ENCODE measurements at places on chromosomes 7 and 10.

DNA sequence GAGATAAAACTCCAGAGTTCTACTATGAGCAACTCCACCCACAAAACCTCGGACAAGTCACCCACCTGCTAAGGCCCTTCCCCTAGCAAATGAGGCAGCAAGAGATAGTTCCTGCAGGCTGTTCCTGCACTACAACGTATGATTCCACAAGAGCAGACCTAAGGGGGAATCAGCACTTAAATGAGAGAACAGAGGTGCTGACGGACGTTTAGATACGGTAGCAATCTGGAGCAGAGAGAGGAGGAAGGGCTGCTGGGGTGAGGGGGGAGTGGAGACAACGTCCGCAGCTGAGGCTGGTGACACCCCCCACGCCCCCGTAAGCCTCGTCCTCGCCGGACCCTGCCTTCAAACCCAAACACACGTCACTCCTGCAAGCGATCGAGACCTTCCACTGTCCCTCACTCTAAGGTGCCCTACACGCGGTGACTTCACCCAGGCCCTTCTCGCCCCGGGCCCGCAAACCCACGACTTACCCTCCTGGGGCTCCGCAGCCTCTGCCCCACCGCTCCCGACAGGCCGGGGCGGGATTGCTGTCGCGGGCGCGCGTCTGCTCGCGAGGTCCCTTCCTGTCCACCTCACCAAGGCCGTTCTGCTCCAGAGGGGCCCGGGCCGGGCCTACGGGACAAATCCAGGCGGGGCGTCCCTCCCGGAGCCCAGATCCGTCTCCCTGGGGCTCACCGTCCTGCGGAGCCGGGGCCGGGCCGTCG, 635 bp downstream of the ZNF12 start:
- DNase-seq: peak; percentile 42

DNA sequence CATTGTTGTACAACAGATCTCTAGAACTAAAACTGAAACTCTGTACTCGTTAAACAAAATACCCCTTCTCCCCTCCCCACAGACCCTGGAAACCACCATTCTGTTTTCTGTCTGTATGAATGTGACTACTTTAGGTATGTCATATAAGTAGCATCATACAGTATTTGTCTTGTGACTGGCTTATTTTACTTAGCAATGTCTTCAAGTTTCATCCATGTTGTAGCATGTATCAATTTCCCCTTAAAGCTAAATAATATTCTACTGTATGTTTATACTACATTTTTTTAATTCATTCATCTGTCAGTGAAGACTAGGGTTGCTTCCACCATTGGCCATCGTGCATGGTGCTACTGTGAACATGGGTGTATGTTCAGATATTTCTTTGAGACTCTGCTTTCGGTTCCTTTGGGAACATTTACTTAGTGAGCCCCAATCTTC, 71.2 kb upstream of the RPA3 start:
- peak; percentile 4 for DNase-seq

GRCh38 chr10:34704526-34705184, 110.4 kb downstream of the PARD3 start:
- no peak for DNase-seq

GRCh38 chr10:114541081-114541796, 116.8 kb downstream of the ABLIM1 start:
- peak; percentile 83 for DNase-seq

DNA sequence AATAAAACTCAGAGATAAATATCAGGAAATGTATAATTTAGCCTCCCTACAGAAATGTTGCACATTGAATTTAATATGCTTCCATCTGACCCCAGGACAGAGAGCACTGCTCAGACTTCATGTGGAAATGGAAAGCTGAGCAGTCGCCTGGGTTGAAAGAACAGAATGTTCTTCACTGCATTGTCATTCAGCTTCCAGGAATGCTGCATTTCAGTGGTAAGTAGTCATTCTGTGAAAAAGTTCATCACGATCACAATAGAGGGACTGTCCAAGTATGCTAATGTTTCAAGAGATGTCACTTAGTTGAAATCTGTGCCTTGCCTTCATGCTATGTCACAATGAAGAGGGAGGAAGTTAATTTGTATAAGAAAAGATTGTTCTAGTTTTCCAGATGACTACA, 147.3 kb downstream of the NRCAM start:
- DNase-seq: no peak

DNA sequence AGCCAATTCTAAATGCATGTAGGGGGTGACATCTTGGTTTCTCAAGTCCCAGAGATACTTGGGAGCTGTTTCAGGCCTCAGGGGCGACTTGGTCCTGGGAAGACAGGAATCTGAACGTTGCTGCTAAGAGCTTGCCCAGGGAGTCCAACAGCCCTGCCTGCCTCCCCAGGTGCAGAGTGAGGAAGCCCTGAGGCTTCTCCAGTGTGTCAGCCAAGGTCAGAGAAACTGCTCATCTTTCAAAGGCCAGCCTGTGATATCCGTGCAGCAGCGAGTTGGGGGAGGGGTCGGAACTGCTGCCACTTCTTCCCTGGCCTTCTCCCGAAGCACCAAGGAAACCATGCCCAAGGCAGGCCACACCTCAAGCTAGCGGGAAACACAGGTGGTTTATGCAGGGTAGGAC, 9.7 kb downstream of the GDF2 start:
- no peak for DNase-seq

DNA sequence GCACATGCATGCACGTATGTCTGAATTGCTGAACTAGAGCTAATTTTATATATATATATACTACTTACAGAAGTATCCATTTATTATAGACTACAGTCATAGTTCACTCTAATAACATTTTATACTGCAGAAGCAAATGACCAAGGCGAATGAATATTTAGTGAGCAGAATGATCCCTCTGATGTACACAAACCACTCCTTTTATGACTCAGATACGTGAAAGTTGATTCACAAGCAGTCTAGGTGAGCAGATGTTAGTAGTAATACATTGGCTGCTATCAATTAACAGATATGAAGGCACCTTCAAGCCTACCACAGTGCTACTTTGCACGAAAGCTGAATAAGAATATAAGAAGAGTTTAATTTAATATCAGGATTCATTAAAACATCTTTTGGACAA, 10.4 kb downstream of the GPAM start:
- no peak for DNase-seq

DNA sequence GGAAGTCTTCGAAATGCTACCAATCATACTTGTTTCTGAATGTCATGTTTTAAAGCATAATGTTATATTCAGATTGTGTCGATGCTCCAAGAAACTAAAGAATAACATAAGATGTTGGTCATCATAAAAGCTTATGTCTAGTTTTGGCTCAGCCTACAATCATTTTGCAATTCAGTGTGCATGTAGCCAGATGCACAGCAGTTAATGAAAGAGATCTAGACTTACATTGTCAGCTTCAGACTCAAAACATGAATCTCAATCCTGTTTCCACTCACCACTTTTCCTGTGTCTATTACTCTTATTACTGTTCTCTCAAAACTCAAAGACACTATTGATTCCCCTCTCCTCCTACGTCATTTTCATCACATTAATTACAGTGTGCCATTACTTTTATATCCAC, 21.4 kb downstream of the TMEM196 start:
- DNase-seq: no peak

GRCh38 chr7:158829021-158829341, 328 bp downstream of the ESYT2 start:
- peak; percentile 82 for DNase-seq

GRCh38 chr10:413662-414071, 275.8 kb downstream of the DIP2C start:
- no peak for DNase-seq

DNA sequence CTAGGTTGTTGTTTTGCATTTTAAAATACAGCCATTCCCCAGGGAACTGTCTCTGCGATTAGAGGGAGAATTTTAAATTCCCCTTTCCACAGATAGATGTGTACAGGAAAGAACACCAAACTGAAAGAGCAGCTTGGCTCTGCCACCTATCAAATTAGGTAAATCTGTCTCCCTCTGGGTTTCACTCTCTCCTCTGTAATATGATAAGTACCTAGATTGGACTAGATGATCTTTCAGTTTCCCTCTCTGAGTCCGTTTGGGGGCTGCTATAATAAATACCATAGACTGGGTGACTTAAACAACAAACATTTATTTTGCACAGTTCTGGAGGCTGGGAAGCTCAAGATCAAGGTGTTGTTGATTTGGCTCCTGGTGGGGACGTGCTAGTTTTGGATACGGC, 186.0 kb downstream of the KIF20B start:
- no peak for DNase-seq

DNA sequence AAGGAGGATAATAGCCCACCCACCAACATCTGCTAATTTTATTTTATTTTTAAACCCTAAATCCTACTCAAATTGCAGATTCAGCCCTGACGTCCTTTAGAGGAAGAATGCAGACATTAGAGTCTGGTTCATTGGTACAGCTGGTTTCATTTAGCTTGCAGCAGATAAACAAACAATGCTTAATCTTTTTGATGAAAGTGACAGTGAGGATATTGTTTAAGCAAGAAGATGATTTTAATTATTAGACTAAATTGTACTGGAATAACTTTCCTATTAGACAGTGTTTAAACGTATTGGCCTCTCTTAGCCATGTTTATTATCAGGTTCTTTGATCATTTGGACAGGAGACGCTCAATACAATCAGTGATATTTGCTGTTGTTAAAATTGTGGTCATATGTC, 164.8 kb downstream of the CDK14 start:
- DNase-seq: no peak

DNA sequence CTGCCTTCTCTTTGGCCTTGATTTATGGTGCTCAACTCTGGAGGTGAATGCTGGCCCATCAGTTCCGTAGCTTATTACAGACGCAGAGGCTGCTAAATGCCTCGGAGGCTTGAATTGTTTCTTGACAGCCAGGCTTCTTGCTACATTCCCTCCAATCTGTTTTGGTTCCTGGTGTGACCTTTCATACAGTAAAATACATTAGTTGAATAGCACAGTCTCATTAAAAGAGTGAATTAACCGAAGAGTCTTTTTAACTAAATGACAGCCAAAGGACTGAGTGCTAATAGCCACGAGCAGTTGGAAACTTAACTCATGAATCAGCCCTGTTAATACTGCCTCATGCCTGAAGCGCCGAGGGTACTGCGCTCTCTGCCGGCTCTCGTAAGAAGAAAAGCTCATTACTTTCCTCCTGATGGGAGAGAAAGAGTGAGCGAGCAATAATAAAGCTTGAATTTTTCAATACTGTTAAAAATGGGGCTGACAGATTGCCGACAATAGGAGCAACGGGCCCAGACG, 236.4 kb upstream of the GPR26 start:
- DNase-seq: no peak

- no peak for DNase-seq
Observed at GRCh38 chr7:45181991-45182855, 24.6 kb downstream of the RAMP3 start.

- no peak for DNase-seq
Observed at GRCh38 chr7:42485301-42485766, 248.3 kb upstream of the GLI3 start.

DNA sequence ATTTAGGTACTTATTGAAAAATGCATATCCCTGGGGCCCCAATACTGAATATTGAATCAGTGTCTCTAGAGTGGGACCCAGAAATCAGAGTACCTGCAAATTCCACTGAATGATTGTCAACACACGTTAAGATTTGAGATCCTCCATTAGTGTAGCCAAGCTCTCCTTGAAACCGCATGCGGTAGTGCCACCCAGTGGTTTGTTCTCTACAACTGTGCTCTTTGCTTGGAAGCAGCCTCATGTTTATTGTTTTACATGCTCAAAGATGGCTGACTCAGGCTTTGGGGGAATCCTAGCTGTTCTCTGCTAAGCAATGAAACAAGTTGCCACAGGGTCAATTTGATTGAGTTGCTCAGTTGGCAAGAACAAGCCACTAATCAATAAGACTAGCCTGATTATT, 340.2 kb upstream of the CELF2 start:
- peak; percentile 51 for DNase-seq

DNA sequence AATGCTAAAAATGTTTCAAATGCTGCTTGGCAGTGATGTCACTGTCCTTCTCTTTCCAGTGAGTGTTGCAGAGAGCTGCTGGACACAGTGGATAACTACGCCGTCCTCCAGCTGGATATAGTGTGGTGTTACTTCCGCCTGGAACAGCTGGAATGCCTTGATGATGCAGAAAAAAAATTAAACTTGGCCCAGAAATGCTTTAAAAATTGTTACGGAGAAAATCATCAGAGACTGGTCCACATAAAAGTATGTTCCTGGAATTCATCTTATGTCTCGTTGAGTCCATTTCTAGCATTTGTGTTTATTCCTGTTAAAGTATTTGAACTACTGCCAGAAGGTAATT, 25.2 kb downstream of the NUB1 start:
- no peak for DNase-seq

DNA sequence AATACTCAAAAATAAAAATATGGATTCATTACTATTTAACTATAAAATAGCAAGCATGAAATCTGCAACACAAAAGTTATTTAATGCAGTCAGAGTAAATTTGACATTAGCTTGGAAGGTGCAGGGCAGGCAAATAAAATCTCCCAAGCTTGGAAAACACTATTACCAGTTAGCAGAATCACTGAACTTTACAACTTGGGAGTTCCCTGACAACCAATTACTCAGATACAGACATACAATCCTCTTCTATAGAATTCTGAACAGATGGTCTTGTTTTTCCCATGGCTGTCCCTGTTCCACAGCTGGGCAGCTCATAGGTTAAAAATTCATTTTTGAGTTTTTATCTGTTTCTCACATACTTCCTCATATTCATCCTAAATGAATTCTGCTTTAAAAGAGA, 1002.6 kb downstream of the SORCS3 start:
- no peak for DNase-seq

DNA sequence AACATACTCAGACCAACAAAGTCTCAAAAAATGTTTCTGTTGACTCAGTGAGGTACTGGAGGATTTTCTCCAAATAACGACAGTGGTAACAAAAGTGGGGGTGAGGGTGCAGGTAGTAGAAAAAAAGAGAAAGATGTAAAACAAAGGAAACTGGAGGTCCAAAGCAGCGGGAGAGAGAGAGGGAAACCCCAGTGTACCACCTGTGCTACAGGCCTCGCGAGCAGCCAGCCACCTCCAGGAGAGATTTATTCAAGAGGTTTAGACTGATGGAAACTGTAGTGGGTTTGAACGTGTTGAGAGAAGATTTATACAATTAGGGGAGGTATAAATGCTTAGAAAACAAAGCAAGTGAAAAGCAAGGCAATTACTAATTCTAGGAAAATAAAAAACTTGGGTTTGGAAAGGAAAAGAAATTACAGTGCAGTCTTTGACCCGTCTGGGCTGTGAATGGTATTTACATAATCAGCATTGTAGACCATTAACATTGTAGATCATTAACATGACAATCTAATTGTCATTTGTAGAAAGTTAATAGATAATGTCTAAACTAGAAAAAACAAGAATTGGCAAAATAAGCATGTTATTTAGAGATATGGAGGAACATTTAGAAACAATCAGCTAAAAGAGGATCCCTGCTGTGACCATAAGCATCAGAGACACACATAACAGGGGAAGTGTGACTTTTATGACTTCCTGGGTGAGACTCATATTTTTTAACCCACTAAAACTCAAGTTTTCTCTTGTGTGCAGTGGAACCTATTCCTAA, 180.0 kb downstream of the RELN start:
- no peak for DNase-seq
